ENCODE measurements at places on chromosomes 12 and 14. TPM values are rescaled to one million over a fixed set of nuclear protein-coding genes. Genes with fewer than 3 reads are reported as not detected.
A peak's percentile ranks its signal among the peaks of the same experiment; 100 is the strongest.

Gene ACSM4
- not detected for total RNA-seq

Gene RPL10L
- not detected for total RNA-seq

Gene OLR1
- total RNA-seq: 0.66 TPM

Gene IL25
- not detected for total RNA-seq

Gene IGF1
- total RNA-seq: 15.8 TPM

Gene SLC6A13
- not detected for total RNA-seq

Gene EML5
- 2.9 TPM for total RNA-seq

Gene DLGAP5
- total RNA-seq: not detected

Gene CLEC1B
- total RNA-seq: not detected

- DNase-seq: no peak
Observed at GRCh38 chr14:102556098-102556677, 36.3 kb upstream of the RCOR1 start.

DNA sequence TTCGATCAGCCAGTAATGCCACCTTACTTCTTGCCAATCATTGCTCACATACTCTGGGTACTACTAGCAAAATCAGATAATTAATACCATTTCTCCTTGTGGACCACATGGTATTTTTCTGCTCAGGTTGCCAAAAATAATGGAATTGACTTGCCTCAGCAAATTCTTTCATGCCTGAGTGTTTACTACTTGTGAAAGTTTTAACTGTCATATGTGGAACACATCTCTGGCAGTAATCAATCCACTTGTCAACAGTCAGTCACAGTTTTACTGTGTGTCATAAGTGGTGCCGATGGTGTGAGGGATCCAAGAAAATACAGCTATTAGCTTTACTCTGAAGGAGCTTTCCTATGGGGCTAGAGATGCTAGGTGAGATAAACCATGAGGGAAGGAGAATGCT is 55.3 kb upstream of the ATF1 start:
- DNase-seq: no peak

DNA sequence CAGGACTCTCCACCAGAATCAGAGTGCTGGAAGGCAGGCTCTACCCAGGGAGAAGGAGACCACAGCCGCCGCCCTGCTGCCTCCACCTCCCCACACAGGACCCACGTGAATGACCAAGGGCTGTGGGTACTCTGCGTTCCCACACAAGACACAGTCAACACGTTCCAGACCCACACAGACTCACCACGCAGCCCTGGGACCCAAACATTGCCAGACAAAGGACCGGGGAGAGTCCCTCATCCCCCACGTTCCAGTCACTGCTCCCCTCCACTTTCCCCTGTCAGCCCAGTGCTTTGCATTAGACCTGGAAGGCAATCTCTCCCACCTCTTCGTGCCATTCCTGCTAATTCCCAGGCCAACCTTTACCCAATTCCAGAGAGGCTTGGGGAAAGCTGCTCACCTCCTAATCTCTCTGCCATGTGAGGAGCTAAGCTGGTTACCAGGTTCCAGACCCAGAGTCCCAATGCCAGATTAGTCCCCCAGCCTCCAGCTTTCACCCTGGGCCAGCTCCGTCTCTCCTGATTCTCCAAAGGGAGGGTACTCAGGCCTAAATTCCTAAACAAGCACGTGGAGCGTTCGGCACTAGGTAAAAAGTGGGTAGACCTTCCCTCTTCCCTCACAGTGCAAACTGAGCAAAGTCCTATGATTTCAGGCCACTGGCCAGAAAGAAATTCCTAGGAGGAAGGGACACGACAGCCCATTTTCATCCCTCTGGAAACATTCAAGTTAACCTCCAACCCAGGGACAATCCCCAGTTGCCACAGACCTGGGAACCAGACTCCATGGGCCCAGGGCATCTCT is 4.9 kb downstream of the SLC6A13 start:
- DNase-seq: no peak

- peak; percentile 70 for DNase-seq
Observed at GRCh38 chr12:46371718-46372543, 642 bp downstream of the SLC38A2 start.

GRCh38 chr12:68612697-68613096 is 2.0 kb downstream of the RAP1B start:
- no peak for DNase-seq

- DNase-seq: peak; percentile 70
Observed at GRCh38 chr12:3218228-3219171, 141.3 kb downstream of the TSPAN9 start.

- no peak for DNase-seq
Observed at GRCh38 chr14:88029500-88029899, 24.6 kb downstream of the GPR65 start.

DNA sequence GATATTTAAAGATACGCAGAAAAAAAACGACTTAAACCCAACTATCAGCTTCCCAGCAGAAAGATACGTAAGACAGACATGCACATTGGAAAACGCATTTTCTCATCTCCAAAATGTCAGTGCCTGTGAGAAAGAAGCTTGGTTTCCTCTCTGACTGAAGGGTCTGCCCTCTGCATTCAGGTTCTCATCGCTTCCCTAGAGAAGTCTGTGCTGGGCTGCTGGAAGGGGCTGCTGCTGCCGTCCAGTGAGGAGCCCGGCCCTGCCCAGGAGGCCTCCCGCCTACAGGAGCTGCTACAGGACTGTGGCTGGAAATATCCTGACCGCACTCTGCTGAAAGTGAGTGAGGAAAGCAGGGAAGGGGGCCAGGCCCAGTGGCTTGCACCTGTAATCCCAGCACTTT is 4.7 kb upstream of the PFDN5 start:
- no peak for DNase-seq

GRCh38 chr12:15393995-15394394 is 71.7 kb downstream of the PTPRO start:
- DNase-seq: no peak

GRCh38 chr12:85310025-85310424 is 30.0 kb downstream of the ALX1 start:
- no peak for DNase-seq

DNA sequence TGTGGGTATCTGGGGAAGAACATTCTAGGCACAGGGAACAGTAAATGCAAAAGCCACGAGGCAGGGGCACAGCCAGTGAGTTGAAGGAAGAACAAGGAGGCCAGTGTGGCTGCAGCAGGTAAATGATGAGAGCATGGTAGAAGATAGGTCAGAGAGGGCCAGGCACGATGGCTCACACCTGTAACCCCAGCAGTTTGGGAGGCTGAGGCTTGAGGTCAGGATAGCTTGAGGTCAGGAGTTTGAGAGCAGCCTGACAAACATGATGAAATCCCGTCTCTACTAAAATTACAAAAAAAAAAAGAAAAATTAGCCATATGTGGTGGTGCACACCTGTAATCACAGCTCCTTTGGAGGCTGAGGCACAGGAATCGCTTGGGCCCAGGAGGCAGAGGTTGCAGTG is 86.7 kb upstream of the ESRRB start:
- DNase-seq: no peak

- no peak for DNase-seq
Observed at GRCh38 chr14:63164108-63164683, 40.0 kb upstream of the RHOJ start.

DNA sequence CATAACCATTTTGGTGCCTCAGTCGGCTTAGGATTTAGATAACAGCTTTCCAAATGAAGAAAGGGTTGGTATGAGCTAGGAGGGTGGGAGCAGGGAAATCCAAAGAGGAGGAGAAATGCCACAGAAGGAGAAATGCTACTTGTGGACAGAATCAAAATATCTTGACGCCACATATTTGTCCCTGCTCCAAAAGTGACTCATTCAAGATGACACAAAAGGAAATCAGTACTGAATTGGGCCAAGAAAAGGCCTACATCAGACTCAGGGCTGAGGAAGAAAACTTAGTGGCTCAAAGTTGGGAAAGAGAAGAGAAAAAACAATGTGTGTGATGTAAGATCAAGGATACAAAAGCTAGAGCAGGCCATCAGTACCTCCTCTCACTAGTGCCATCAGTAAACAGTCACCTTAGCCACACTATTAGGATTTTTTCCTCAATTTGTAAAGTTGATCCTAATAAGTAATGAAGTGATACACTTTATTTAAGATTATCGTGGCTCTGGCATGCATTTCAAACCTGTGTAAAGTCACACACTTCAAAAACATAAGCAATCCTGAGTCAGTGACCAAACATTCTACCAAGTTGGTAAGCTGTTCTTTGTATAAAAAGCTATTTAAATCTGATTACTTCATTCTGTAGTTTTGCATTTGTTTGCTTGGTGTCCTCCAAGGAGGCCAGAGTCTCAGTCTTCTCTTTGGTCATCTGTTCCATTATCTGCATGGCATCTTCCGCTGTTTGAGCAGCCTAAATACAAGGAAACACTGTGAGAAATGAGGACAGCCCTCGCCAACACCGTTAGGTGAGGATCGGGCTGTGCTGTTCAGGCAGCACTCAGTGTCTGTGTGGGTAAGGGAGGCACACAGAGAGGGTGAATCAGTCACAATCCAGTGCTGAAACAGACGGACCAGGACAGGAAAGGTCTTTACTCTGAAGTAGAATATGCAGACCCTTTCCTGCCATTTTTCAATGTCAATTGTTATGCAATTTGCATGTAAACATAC is 52.6 kb upstream of the VPS33A start:
- DNase-seq: no peak

DNA sequence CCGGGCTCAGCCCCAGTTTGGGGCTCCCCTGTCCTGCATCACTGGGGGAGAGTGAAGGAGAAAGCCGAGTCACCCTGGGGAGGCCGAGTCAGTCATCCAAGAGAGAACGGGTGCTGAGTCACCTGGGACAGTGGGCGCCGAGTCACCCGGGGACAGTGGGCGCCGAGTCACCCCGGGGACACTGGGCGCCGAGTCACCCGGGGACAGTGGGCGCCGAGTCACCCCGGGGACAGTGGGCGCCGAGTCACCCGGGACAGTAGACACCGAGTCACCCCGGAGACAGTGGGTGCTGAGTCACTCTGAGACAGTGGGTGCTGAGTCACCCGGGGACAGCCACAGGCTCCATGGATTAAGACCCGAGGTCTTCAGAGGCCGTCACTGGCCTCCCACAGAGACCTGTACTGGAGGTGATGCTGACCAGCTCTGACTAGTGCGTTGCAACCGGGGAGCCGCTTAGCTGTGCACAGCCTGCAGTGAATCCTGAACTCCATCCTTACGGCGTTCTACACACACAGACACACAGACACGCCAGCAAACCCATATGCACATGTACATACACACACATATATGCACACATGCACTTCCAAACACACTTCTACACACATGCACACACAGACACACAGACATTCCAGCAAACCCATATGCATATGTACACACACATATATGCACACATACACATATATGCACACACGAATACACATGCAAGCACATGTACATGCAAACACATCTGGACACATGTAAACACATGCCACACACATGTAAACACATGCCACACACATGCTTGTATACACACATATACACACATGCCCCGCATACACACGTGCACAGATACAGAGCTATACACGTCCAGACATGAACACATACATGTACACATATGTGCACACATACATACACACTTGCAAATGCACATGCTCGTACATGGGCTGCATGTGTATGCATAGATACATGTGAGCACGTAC is 64.9 kb upstream of the GALNT9 start:
- DNase-seq: no peak

DNA sequence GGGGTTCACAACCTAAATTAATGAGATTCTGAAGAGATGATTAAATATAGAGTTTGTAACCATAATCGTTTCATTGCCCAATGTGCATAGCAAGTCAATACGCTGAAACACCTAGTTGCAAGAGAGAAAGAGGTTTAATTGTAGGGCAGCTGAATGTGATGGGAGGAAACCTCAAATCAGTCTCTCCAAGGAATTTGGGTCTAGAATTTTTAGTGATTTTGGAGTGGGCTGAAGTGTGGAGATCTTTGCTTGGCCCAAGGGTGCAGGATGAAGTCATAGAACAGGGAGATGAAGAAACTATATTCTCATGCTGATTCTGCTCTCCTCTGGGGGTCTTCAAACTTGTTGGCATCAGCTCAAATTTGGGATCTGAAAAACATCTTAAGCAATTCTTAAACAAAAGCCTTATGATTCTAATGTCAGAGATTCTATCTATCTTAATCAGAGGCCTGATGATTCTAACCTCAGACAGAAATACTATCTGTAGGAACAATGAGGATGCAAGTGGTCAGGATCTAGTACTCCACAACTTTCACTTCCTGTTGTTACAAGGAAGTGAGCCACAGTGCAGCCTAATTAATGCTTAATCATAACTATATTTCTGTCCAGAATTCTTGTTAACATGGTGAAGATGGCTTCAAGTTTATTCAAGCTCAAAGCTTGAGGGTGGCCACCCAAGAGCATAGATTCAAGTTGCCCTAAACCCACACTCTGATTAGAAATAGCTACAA is 80.2 kb upstream of the FUT8 start:
- DNase-seq: no peak

DNA sequence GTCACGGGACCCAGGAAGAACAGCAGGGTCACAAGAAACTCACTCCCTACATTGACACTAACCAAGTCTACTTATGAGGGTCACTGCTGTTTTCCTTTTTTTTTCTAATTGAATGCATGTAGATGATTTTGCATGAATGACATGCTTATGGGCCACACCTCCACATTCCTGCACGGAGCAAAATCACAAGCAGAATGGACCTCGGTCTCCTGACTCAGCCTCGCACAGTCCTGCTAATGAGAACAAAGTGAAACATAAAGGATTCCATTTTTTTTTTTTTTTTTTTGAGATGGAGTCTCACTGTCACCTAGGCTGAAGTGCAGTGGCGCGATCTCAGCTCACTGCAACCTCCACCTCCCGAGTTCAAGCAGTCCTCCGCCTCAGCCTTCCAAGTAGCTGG is 12.3 kb downstream of the SCARB1 start:
- no peak for DNase-seq

DNA sequence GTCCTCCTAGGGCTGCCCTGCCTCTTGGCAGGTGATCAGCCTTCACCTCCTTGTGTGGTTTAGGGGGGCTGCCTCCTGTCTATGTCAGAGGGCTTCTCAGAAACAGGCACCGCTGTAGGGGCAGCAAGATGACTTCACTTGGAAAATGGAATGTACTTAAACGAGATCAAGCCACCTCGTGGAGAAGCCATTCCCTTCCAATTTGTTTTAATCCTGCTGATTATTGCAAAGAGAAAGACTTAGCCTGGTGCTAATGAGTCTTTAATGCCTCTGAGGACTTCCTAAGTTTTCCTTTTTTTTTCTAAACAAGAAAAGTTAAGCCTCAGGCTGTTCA is 62.3 kb upstream of the RFLNA start:
- no peak for DNase-seq

- DNase-seq: no peak
Observed at GRCh38 chr14:68578597-68578996, 214.3 kb downstream of the ZFP36L1 start.

DNA sequence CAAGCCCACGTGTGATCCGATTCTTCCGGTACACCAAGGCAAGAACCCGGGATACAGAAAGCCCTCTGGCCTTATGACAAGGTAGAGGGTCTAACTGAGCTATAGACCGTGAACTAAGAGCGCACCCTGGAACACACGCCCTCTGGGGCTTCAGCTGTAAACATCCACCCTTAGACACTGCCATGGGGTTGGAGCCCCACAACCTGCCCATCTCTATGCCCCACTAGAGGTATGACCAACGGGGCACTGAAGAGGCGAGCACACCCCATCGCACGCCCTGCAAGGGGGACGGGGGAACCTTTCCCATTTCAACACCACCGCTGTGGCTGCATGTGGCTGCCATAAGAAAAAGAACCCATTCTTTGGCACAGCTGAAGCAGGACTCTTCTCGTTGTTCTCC is 1206.0 kb upstream of the TMEM132C start:
- DNase-seq: no peak

GRCh38 chr12:120463712-120464111 is 5.8 kb downstream of the SRSF9 start:
- DNase-seq: no peak

Measured in body of pancreas (tissue), 4 donors.